HCT116 (cell line): ENCODE measurements at places on chromosomes 3 and 15.

DNA sequence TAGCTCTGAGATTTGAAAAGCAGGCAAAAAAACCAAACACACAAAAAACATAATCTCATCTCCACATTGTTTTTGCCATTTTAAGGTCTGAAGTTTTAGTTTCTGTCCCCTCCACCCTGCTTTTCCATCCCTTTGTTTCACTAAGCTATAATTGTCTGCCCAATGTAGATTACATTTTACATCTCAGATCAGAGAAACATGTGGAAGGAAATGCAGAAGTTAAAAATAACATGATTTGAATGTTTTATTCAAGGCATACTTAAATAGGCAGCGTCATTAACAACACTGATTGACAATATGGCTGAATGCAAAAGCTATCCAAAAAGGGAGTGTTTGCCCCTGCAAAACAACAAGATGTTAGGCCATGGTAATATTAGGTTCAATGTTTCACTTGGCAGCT is 448.1 kb upstream of the ZNF385D start:
- DNase-seq, result no peak

- DNase-seq, result no peak
Observed at GRCh38 chr15:77010312-77010686, 15.4 kb downstream of the PSTPIP1 start.

DNA sequence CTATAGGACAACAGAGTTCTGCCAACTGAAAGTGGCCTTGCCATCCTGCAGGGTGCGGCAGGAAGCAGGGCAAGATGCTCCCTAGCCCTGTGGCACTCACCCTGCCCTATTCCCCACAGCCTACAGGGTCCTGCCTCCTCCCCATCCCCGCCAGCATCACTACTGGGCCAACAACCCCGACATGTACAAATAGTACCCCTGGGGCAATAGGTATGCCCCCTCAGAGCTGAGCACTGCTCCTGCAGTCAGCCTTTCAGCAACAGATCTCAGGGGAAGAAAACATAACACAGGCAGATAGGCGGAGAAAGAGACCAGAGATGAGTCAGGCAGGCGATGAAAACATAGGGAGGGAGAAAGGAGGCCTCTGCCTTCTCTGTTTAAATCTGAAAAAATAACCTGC is 74.7 kb downstream of the XXYLT1 start:
- no peak for DNase-seq

- DNase-seq, result no peak
Observed at GRCh38 chr3:124258057-124258500, 266.2 kb upstream of the ROPN1 start.

- no peak for DNase-seq
Observed at GRCh38 chr15:98524838-98525660, 123.3 kb upstream of the IGF1R start.

DNA sequence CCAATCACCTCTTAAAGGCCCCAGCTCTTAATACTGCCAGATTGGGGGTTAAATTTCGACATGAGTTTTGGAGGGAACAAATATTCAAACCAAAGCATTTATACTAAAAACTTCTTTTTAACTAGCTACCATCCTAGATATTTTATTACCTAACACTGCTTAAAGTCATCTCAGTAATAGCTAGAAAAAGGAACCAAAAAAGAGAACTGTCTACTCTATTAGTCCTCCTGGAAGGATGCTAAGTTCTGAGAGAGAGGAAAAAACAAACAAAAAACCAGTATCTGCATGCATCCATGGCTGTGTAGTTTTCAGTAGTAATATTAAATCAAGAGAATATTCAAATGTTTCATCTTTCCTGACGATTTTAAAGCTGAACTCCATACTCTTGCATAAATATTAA is 5.8 kb downstream of the CPOX start:
- no peak for DNase-seq

DNA sequence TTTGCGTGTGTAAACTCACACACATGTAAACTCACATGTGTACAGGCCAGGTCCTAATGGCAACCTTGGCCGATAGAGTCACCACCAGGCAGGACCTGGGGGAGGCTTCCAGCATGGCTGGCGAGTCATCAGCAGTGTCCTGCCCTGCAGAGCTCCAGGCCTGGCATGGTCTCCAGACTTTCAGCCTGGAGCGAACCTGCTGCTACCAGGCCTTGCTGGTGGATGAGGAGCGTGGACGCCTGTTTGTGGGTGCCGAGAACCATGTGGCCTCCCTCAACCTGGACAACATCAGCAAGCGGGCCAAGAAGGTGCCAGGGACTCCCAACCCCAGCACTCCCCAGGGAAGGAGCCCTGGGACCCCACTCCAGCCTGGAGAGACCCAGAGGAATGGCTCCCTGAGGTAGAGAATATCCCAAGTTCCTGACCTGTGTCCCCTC is 1.0 kb downstream of the SEMA3B start:
- no peak for DNase-seq

DNA sequence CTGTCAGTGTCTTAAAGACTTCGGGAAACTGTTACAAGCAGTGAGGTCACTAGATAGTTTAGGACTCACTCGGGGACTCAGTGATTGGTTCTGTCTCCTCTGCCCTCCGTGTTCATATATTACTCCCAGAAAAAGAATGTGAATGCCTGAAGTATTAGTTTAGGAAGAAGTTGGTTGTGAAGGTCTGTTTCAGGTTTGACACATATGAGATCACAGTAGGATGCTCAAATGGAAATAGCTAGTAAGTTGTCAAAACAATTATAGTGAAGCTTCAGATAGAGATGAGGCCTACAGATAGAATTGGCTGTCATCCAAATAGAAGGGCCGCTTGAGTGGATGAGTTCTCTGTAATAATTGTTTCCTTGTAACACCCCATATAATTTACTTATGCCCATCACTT is 172.6 kb downstream of the PLCL2 start:
- DNase-seq, result no peak

DNA sequence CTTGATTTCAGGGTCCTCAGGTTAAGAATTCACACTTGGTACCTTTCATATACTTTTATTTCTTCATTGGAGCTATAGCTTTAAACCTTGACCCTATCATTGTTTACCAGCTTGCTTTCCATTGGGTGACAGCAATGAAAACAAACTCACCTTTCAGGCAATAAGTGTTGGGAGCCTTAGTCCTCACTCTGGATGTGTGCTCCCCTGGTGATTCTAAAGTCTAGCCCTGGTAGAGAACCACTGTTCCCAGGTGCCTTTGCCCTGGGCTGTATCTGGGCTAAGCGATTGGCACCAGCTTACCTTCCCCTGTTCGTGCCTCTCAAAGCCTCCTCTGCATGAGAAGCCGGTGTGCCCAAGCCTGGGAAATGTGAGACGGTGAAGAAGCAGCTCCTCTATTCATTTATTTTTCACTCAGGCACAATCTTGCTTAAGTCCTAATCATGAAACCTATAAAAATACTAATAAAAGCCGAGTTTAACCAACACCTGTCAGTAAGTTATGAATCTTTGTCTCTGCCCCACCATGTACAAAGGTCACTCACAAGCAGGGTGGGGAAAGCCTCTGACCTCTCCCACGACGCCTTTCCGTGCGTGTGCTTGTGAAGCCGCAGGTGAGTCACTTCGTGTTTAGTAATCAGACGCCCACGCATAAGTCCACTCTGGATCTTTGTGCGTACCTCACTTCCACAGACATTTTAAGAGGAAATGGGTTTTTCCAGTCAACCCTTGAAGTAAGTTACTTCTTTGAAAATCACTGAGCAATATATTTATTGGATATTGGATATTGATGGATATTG is 12.8 kb upstream of the ARRDC4 start:
- DNase-seq, result no peak

- DNase-seq, result no peak
Observed at GRCh38 chr3:8990266-8991215, 27.3 kb upstream of the RAD18 start.

- DNase-seq, result no peak
Observed at GRCh38 chr3:13072239-13072599, 1.0 kb downstream of the IQSEC1 start.

- DNase-seq, result no peak
Observed at GRCh38 chr3:196624067-196624790, 15.3 kb upstream of the NRROS start.

GRCh38 chr3:171526869-171527268 is 66.7 kb upstream of the TNIK start:
- DNase-seq, result no peak

GRCh38 chr15:79674124-79674465 is 222.7 kb downstream of the MTHFS start:
- no peak for DNase-seq
